ENCODE measurements at places on chromosomes 1 and 21.
A peak's percentile ranks its signal among the peaks of the same experiment; 100 is the strongest.

DNA sequence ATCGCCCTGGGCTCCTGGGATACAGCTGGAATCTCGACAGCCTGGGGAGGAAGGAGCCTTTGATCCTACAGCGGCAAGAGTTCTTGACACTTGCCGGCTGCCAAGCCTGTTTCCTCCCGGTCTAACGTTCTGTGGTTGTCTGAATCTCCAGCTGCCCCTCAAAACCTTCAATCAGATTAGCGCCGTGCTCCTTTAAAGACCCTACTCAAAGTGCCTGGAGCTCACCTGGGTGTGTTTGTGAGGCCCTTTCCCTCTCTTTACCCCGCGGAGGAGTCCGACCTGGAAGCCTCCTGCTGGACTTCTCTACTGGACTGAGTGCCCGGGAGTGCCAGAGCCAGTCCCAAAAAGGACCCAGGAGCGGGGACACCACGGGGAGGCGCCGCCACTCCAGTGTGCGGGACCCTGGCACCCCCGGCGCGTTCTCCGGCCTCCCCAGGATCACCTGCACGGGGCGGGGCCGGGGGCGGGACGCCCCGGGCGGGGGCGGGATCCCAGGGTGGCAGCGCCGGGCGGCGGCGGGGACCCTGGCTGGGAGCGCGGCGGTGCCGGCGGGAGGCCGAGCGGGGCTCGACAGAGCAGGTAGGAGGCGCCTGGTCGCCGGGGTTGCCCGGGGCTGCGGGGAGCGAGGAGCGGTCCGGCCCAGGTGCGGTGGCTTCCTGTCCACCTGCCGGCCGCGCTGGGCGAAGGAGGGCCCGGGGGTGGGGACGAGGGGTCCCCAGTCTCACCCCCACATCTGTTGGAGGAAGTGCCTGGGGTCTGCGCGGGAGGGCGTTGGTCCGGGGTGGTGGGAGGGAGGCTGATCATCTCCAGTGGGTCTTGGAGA, at the start of gene NCMAP:
Gene NCMAP, plus strand, starts transcription at position 497 of the 823 bp plus-strand sequence. CDS start 39,344 bp downstream, outside the sequence.
- DNase-seq, result no peak

DNA sequence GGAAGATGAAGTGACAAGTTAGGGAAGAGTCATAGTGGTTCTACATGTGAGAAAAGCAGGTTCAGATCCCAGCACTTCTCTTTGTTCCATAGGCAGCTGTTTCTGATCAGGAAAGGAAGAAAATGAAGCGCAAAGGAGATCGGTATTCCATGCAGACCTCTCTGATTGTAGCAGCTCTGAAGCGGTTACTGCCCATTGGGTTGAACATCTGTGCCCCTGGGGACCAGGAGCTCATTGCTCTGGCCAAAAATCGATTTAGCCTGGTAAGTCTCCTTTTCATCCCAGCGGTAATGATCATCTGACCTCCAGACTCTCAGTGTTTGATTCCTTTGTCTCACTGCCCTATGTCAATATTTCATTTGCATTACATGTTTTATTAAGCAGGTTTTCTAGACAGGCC, 173.6 kb downstream of the ZP4 start:
- DNase-seq, result no peak

- DNase-seq, result no peak
Measured at GRCh38 chr1:19610282-19610981, 33.7 kb upstream of the NBL1 start.

DNA sequence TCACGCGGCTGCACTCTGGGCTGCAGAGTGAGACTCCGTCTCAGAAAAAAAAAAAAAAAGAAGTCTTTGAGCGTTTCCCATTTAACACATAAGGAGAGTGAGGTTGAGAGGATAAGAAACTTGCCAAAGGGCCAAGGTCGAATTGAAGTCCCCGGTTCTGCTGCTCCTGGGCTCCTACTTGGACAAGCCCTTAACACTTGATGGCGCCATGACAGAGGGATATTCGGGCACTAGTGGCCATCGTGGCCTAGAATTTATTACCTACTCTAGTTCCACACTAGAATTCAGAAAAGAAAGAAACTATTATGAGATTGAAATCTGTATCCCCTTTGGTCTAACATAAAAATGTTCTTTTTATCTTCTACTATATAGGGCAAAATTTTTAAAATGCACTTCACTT, 65.7 kb upstream of the NEK2 start:
- no peak for DNase-seq

DNA sequence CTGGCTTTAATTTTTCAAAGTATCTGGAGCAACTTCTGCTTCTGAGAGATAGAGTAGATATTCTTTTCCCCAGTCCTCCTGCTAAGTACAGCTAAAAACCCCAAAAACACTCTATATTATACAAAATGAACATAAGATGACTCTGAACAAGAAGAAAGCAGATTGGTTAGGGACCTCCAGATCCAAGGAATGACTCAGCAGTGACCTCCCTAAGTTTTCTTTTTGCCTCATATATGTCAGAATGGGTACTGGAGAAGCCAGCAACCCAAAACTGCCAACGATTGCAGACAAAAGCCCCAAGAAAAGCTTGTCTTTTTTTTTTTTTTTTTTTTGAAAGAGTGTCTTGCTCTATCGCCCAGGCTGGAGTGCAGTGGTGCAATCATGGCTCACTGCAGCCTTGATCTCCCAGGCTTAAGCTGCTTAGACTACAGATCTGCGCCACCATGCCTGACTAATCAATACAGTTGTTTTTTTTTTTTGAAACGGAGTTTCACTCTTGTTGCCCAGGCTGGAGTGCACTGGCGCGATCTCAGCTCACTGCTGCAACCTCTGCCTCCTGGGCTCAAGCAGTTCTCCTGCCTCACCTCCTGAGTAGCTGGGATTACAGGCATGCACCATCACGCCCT, 22.7 kb downstream of the NDUFS5 start:
- no peak for DNase-seq

DNA sequence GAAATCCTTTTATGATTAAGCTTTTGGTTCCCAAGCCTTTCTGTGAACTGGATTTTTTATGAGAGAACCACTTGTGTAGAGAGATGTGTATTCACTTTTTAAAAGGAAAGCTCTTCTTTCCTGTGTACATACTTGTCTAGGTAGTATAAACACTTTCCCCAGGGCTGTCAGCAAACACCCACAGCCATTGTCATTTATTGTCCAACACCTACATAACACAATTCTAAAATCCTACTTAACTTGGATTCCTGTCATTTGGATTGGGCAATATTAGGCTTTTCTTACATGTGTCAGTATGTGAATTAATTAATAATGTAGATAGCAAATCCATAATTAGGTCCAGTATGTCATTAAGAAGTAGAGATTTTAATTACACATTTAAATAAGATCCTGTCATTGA, 12.3 kb downstream of the DDX20 start:
- DNase-seq, result no peak

GRCh38 chr1:28326515-28326914, 2.3 kb upstream of the MED18 start:
- no peak for DNase-seq

DNA sequence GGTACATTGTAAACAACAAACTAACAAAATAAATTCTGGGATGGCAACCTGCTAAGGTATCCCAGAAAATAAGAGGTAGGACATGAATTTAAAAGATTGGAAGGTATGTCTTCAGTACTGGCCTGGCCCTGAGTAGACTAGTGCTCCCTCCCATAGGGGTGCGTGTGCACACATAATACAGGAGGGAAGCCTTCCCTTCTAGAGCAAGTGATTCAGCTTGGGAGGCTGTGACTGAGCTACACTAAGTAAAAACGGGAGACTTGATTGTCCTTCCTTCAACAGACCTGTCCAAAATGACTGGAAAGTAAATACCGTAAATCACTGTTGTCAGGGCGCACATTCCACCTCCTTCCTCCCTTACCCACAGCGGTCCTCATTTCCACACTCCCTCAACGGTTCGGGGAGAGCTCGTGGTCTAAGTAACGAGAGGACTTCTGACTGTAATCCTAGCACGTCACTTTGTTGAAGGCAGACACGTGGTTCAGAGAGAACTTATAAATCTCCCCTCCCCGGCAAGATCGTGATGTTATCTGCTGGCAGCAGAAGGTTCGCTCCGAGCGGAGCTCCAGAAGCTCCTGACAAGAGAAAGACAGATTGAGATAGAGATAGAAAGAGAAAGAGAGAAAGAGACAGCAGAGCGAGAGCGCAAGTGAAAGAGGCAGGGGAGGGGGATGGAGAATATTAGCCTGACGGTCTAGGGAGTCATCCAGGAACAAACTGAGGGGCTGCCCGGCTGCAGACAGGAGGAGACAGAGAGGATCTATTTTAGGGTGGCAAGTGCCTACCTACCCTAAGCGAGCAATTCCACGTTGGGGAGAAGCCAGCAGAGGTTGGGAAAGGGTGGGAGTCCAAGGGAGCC, at the start of gene TGFB2:
Gene TGFB2, plus strand, starts transcription at position 523 of the 859 bp plus-strand sequence. CDS start 1,366 bp downstream, outside the sequence.
- no peak for DNase-seq

GRCh38 chr1:244502630-244503029, 41.6 kb downstream of the CATSPERE start:
- DNase-seq, result no peak

- DNase-seq, result no peak
Measured at GRCh38 chr1:235327559-235328270, at the start of gene ARID4B. Gene ARID4B, minus strand, starts transcription at chr1:235328179. Its CDS starts 1,260 bp downstream, at chr1:235326919.

DNA sequence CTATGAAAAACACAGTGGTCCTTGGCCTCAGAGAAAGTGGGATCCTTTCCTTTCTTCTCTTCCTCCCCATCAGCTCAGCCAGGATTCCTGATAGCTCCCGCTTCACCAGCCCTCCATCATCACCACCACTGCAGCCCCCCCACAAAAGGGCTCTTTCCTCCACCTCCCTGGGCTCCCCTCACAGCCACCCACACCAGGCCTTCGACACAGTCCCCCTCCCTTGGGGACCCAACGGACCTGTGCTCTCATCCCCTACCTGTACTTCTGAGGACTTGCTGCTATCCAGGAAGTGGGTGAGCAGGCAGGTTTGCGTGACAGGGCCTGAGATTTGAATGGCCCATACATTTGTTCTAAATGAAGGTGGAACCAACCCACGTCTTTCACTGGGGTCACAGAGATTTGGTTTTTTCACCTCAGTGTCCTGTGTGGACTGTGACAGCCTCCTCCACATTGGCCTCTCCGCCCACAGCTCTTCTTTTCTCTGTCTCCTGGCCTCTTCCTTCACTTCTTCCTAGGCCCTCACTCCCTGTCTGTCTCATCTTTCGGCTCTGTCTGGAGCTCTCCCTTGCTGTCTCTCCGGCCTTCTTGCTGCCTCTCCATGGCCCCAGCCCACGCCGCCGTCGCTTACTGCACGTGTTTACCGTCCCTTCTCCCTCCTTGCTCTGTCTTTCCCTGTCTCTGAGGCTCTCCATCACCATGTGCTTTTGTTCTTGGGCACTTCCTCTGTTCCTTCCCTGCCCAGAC, 238.6 kb downstream of the FOXD2 start:
- DNase-seq, result no peak

GRCh38 chr1:232239998-232240397, 389.9 kb downstream of the SIPA1L2 start:
- DNase-seq, result no peak

GRCh38 chr1:26630634-26631033, 65.2 kb upstream of the ARID1A start:
- DNase-seq, result no peak

DNA sequence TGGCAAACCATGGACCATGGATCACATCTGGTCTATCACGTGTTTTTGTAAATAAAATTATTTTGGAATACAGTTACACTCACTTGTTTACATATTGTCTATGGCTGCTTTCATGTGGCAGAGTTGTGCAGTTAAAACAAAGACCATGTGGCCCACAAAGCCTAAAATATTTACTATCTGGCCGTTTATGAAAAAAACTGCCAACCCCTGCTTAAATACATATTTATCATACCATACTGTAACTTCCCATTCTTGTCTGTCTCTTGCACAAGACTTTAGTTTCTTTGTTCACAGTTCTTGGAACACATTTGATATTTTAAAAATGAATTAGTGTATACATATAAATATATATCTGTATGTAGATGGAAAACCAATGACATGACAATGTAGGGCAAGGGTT, 141.5 kb downstream of the PAPPA2 start:
- no peak for DNase-seq

GRCh38 chr1:66464351-66464750, 69.6 kb upstream of the SGIP1 start:
- DNase-seq, result no peak

DNA sequence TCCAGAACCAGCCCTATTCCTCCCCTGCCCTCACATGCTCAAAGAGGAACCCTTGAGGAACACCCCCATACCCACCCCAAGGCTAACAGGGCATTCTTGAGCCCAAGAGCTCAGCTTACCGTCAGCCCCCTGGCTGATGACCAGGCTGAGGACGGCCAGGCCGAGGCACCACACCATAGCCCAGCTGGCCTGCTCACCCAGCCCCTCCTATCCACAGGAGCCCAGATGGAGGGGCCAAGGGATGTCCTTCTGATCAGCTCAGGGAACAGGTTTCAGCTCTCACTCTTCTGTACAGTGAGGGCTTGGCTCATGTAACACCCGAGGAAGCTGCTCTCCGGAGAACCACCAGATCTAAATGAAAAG, 2.2 kb downstream of the IGSF9 start:
- DNase-seq, result no peak

- peak; percentile 44 for DNase-seq
Measured at GRCh38 chr1:109792056-109792831, 28.5 kb upstream of the EPS8L3 start.

- DNase-seq, result no peak
Measured at GRCh38 chr1:87318806-87319205, 9.9 kb upstream of the LMO4 start.

DNA sequence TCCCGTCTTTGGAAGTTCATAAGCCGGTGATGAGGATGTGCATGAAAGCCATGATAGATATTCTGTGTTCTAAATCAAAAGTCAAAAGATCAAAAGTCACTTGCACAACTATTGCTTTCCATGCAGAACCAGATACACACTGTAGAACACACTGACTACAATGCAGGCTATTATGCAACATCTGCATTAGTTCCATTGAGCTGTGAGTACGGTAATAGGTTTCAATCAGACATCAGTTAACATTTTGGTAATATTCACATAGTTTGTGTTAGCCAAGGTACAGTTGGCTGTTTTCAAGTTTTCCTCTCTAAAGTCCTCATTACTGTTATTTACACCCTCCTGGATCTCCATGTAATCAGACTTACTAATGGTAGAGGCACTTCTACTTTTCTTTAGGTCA, 3.1 kb downstream of the KCNA2 start:
- no peak for DNase-seq

DNA sequence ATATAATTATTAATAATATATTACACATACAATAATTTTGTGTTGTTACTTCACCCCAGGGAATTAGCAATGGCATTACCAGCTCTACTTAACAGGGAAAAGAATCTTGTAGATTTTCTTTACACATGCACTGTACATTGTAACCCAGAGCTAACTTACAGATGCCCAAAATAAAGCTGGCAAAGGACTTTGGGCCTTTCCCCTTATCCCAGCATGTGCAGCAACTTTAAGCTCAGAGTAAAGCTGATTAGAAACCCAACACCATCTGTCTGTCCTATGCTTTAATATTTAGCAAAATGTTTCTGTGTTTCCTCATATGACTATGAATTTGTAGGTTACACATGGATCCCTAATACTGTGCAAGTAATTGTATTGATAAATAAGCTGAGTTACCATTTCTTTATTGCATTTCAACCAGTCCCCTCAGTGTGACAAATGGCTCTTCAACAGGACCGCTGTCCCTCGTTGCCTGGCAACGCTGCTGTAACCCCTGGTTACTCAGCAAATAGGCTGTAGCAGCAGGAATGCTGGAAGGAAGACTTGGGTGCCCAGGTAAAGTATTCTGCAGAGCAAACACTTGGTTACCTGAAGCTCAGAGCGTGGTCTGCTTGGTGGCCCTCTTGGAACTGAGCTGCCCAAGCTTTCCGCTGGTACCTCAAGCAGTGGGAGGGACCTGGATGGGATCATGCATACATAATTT, at the start of gene USH2A:
Gene USH2A, minus strand, starts transcription at position 628 of the 700 bp plus-strand sequence. CDS start 1,112 bp downstream, outside the sequence.
- no peak for DNase-seq

- DNase-seq, result no peak
Measured at GRCh38 chr1:67571901-67572593, 113.0 kb upstream of the GADD45A start.
